COR-L47 (cell line): ENCODE measurements at places on chromosomes 1 and 21.

- DNase-seq = peak; percentile 4
These were observed 15.5 kb downstream of the TEX38 start for GRCh38 chr1:46687093-46687659.

DNA sequence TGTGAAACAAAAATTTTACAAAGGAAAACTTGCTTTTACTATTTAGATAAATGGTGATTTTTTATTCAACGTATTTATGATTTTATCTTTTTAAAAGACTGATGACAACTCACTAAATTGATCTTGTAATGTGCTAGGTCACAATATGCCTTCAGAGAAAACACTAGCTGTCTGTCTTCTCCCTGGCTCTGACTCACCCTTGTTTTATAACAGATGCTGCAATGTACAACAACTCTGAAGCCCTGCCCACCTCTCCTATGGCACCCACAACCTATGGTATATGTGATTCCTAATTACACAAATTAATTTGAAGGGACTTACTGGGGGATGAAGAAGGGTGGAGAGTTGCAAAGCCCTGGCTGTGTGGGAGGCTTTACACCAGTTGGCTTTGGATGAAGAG, 24.7 kb upstream of the HSD17B7 start:
- DNase-seq = no peak

DNA sequence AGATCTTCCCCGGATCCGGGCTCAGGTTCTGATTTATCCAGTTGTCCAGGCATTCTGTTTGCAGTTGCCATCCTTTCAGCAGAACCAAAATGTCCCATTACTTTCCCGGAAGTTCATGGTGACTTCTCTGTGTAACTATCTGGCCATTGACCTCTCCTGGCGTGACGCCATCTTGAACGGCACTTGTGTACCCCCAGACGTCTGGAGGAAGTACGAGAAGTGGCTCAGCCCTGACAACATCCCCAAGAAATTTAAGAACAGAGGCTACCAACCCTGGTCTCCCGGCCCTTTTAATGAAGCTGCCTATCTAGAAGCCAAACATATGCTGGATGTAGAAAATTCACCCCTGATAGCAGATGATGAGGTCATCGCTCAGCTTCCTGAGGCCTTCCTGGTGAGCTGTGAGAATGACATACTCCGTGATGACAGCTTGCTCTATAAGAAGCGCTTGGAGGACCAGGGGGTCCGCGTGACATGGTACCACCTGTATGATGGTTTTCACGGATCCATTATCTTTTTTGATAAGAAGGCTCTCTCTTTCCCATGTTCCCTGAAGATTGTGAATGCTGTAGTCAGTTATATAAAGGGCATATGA, 22.4 kb downstream of the AADACL4 start:
- DNase-seq = no peak

GRCh38 chr1:147568551-147568950, 27.2 kb downstream of the BCL9 start:
- no peak for DNase-seq

GRCh38 chr1:1063945-1064831, 9.9 kb downstream of the RNF223 start:
- DNase-seq = peak; percentile 31

- peak; percentile 58 for DNase-seq
These were observed 8.1 kb downstream of the PSRC1 start for GRCh38 chr1:109274533-109275476.
